Sigmoid colon (tissue), 7 donors: ENCODE measurements at places on chromosomes 5 and 9. TPM values are rescaled to one million over a fixed set of nuclear protein-coding genes. Genes with fewer than 3 reads are reported as not detected.
A peak's percentile ranks its signal among the peaks of the same experiment; 100 is the strongest.

DNA sequence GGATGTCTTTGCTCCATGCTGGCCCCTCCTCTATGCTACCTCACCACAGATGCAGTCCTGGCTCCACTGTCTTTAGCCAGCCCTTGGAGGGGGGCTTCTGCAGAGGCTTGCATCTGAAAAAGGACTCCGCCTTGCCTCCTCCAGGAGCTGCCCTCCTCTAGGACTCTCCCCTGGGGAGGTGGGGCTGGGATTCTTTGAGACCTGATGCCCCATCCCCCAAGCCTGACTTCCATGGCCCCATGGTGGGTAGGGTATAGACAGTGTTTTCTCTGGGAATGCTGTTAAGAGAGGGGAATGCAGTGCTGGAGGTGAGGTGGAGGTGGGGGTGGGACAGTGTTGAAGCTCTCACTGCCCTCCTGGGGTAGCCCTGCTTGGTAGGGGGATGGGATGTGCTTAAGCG, 14.3 kb downstream of the JADE2 start:
- H3K27me3 ChIP-seq, result no peaks in the 10 kb centered on the region
- peaks cover 29% of the 10 kb centered on the region for H3K36me3 ChIP-seq
- DNase-seq, result no peak
- H3K4me3 ChIP-seq, result no peak overlapping the region
- H3K4me1 ChIP-seq, result peaks cover 14% of the 10 kb centered on the region

DNA sequence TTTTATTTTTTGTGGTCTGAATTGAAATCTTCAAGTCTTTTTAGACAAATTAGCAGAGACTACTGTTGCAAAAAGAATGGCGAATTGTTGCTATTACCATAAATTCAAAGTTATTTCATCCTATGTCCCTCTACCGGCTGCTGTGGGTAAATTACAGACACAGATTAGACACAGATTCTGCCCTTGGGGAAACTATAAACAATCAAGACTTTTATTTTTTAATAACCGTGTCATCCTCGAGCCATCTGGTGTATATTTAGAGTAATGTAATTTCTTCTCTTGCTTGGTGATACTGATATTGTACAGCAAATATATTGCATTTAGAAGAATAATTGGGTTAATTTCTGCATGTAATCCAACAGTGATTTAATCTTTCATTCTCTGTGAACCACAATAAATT, 228.0 kb upstream of the ADAMTSL1 start:
- no peaks in the 10 kb centered on the region for H3K36me3 ChIP-seq
- no peaks in the 10 kb centered on the region for H3K27me3 ChIP-seq

The OMD gene
- 1.0 TPM for polyA plus RNA-seq

The ABLIM3 gene
- 11.4 TPM for polyA plus RNA-seq

GRCh38 chr5:92552206-92553160, 1028.5 kb downstream of the NR2F1-AS1 start:
- no peaks in the 10 kb centered on the region for H3K27me3 ChIP-seq
- no peak for DNase-seq
- H3K27ac ChIP-seq, result no peak overlapping the region
- no peak overlapping the region for H3K4me3 ChIP-seq

GRCh38 chr9:121670431-121670830, 19.0 kb downstream of the DAB2IP start:
- peaks cover 13% of the 10 kb centered on the region for H3K4me1 ChIP-seq
- peak; percentile 85 for DNase-seq
- H3K27me3 ChIP-seq, result no peaks in the 10 kb centered on the region
- no peak overlapping the region for H3K27ac ChIP-seq
- no peak overlapping the region for H3K4me3 ChIP-seq

The SMIM33 gene
- polyA plus RNA-seq, result 4.7 TPM

GRCh38 chr9:124342776-124343485, 72.3 kb downstream of the PSMB7 start:
- DNase-seq, result peak; percentile 89
- H3K4me1 ChIP-seq, result peaks cover 19% of the 10 kb centered on the region
- H3K4me3 ChIP-seq, result no peak overlapping the region
- H3K27ac ChIP-seq, result peak overlapping the region; percentile 55
- H3K27me3 ChIP-seq, result no peaks in the 10 kb centered on the region

DNA sequence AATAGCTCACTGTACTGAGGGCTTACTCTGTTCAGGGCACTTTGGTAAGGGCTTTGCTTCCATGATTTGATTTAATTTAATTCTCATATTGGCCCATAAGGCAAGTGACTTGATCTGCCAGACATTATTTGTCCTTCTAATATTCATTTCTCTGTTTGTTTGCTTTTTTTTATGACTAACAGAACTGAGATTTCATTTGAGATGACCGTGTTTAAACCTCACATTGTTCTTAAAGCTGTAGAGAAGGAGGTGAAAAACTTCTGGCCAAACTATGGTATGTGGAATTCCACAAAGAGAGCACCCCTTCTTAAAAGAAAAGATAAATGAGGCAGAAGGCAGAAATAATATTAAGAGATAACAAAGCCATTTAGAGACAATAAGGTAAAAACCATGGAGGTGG, 775.6 kb upstream of the ACO1 start:
- H3K27me3 ChIP-seq, result no peaks in the 10 kb centered on the region
- no peaks in the 10 kb centered on the region for H3K4me1 ChIP-seq
- no peak overlapping the region for H3K27ac ChIP-seq
- H3K4me3 ChIP-seq, result no peak overlapping the region
- no peak for DNase-seq
